ENCODE measurements at places on chromosomes 6 and 20. TPM values are rescaled to one million over a fixed set of nuclear protein-coding genes. Genes with fewer than 3 reads are reported as not detected.

NKAPL gene
- total RNA-seq: 0.22 TPM

MOXD1 gene
- total RNA-seq: not detected

JPH2 gene
- not detected for total RNA-seq

GJA10 gene
- not detected for total RNA-seq

TAAR8 gene
- total RNA-seq: not detected

XRN2 gene
- total RNA-seq: 95.1 TPM

SPTLC3 gene
- not detected for total RNA-seq

ANGPT4 gene
- total RNA-seq: not detected

PCMTD2 gene
- total RNA-seq: 37.4 TPM

BTN1A1 gene
- total RNA-seq: 0.09 TPM

NOTCH4 gene
- 1.3 TPM for total RNA-seq

OPN5 gene
- not detected for total RNA-seq

IDH3B gene
- 138 TPM for total RNA-seq

NHLRC1 gene
- total RNA-seq: 0.24 TPM

MYCT1 gene
- total RNA-seq: not detected

MGME1 gene
- 31.8 TPM for total RNA-seq

KIF6 gene
- total RNA-seq: 0.22 TPM

LATS1 gene
- total RNA-seq: 33.8 TPM

GSTA1 gene
- total RNA-seq: not detected

ATAT1 gene
- 10.7 TPM for total RNA-seq

SLC22A23 gene
- 0.78 TPM for total RNA-seq

TP53TG5 gene
- total RNA-seq: not detected

GPR63 gene
- total RNA-seq: 1.6 TPM

EDN1 gene
- not detected for total RNA-seq

C2 gene
- 0.73 TPM for total RNA-seq

GRIK2 gene
- total RNA-seq: not detected

All from CD8-positive, alpha-beta memory T cell (primary cell).